ENCODE measurements at places on chromosomes 3 and 15.

DNA sequence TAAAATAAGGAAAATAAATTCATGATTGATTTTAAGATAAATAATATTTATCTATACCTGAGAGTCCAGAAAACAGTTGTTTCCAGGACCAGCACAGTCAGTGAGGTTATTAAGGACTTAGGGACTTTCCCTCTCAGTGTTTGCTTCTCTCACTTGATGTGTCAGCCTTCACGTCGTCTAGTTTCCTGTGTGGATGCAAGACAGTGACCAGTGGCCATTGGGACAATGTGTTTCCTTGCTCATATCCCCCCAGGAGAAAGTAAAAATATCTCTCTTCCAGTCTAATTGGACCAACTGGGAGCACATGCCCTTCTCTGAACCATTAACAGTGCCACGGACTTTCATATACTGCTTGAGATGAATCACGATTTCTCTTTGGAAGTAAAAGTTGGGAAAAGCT lies 157.8 kb upstream of the CTNNB1 start:
- no peak for DNase-seq

DNA sequence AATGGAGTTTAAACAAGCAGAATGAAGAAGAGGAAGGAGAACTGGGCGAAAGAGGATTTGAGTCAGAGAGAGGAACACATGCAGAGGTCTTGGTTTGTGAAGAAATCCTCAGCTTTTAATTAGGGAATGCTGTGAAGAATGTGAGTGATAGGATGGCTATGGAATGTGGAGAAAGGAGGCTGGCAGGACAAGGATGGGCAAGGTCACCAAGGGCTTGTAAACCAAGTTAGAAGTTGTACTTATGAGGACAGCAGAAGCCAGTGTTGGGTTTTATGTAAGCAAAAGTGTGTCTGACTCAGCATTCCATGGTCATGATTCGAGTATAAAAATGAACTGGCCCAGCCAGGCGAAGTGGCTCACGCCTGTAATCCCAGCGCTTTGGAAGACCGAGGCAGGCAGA lies 60.0 kb upstream of the IL12A start:
- DNase-seq = no peak

DNA sequence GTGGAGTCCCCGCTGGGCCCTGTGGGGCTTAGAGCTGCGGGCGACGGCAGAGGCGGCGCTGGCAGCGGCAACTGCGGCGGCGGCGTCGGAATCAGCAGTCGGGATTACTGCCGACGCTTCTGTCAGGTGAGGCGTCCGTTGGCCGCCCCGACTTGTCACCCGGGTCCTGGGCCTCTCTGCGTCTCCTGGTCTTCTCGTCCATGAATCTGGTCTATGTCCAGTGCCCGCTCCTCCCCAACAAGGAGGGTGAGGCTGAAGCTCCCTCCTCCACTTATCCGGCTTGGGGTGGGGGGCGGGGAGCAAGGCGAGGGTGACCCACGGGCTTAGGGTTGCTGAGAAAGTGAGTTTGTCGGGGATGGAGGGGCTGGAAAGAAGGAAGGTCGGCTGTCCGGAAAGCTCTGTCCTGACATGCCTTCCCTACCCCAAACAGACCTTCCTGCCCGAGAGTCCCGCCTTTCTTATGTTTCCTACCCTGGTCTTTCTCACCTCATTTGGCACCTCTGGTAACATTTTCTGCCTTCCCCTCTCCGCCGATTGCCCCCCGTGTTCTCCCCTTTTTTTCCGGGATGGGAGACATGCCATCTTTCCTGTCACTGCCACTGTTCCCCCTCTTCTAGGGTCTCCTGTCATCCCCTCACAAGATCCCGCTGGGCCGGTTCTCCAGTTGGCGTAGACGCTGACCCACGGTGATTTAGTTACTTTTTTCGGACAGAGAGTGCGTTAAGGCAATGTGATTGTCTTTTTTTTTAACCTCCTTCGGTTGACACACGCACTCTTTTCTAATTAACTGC lies 520 bp downstream of the ZNF654 start:
- no peak for DNase-seq

- DNase-seq = peak; percentile 19
These were observed 63.6 kb downstream of the SMAD6 start for GRCh38 chr15:66765478-66766281.

DNA sequence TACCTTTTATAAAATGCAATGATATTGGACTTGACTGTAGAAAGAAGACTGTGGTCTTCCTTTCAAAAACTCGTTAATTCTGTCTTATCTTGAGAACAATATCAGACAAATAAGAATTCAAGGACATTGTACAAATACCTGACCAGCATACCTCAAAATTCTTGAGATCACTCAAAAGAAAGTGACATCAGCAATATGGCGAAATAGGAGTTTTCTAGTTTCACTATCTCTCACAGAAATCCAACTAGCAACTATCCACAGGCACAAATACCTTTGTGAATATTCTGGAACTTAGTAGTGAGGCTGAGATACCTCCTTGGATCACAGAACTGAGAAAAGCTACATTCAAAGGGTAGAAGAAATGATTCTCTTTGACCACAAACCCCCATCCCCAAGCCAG lies 419.7 kb downstream of the ZNF385D start:
- no peak for DNase-seq
